Activated naive CD4-positive, alpha-beta T cell treated with anti-CD3 and anti-CD28 coated beads for 36 hours (primary cell): ENCODE measurements at places on chromosomes 7 and 10. TPM values are rescaled to one million over a fixed set of nuclear protein-coding genes. Genes with fewer than 3 reads are reported as not detected.

Gene MMD2
- total RNA-seq = not detected

Gene TYW1B
- total RNA-seq = 3.3 TPM

Gene UCN3
- not detected for total RNA-seq

Gene ZNF12
- total RNA-seq = 12.8 TPM

Gene ZNF117
- 1.8 TPM for total RNA-seq

Gene LRRN3
- 5.8 TPM for total RNA-seq

Gene RINT1
- 22.1 TPM for total RNA-seq

Gene TMEM270
- total RNA-seq = not detected

Gene STK31
- total RNA-seq = not detected

Gene RPEL1
- 0.17 TPM for total RNA-seq

Gene FGF8
- not detected for total RNA-seq

GRCh38 chr7:42833411-42833810, 78.5 kb downstream of the C7orf25 start:
- no peak for DNase-seq

GRCh38 chr10:21257919-21258318, 267.6 kb downstream of the SKIDA1 start:
- no peak for DNase-seq

DNA sequence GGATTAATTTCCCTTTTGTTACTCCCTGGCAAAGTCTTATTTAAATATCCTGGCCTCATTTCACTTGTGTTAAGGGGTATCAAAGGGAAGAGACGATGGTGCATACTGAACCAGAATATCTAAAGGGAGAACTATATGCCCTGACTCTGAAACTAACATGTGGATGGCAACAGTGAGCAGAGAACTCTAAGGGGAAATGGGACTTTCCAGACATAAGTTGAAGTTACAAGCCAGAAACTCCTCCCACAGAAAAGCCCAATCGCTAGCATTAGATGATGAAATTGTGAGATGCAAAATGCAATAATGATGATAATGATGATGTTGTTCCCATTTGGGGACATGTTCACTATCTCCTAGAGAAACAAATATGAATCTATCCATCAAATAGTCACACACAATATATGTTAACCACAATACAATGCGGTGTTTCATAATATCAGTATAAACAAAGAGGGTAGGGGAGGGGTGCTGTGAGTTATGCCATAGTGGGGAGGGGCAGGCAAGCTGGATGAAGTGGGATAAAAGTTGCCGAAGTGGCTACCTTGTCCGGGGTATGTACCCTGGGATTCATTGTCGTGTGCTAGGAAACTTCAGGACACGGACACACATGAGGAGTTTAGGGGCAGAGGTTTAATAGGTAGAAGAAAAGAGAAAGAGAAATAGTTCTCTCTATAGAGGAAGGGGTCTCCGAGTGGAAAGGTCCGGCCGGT, 37.1 kb downstream of the TMEM229A start:
- DNase-seq = no peak

DNA sequence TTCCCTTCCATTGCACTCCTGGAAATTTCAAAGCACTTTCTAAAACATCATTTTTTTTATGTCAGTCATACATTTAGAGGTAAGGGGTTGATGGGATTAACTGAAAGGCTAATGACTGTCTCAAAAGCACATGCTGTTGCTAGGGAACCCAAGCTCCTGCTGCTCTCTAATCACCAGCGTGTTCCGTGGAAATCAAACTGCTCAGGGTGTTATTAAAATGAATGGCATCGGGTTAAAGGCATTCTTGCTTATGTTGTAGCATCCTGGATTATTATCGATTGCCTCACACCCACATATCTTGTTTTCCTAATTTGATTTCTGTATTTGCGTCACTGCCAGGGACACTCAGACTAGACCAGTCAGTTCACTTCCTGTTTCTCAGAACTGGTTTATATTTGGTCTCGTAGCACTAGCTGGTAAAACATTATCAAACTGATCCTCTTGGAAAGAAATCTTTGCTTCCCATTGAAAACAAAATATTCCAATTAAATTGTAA, 216.5 kb upstream of the MKLN1 start:
- DNase-seq = peak; percentile 38

GRCh38 chr7:117032810-117033209, 79.5 kb downstream of the ST7 start:
- no peak for DNase-seq

GRCh38 chr10:109968953-109969759, 38.6 kb upstream of the ADD3 start:
- no peak for DNase-seq

GRCh38 chr7:38909870-38910269, 879 bp upstream of the VPS41 start:
- DNase-seq = no peak

DNA sequence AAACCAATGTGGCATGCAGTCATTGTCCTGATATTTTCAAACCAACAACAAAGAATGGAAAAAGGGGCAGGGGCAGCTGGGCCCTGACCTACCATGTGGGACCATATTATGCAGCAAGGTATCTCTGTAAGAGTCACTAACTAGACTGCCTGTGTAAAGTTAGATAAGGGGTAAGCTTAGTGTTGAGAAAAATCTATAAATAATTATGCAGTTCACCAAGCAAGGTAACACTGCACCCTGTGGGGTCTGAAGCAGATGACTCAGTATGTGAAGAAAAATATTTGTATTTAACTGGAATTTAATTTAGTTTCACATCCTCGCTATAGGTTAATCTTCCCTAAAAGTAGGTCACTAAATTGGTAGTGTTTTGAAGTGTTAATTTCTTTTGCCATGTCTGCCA, 99.3 kb downstream of the PPP1R3A start:
- no peak for DNase-seq

- no peak for DNase-seq
Observed at GRCh38 chr7:25615003-25615402, 386.7 kb upstream of the NPVF start.

- no peak for DNase-seq
Observed at GRCh38 chr7:27115221-27116026, 12.9 kb upstream of the HOXA2 start.

- DNase-seq = no peak
Observed at GRCh38 chr10:80261316-80262030, 28.0 kb downstream of the MAT1A start.

DNA sequence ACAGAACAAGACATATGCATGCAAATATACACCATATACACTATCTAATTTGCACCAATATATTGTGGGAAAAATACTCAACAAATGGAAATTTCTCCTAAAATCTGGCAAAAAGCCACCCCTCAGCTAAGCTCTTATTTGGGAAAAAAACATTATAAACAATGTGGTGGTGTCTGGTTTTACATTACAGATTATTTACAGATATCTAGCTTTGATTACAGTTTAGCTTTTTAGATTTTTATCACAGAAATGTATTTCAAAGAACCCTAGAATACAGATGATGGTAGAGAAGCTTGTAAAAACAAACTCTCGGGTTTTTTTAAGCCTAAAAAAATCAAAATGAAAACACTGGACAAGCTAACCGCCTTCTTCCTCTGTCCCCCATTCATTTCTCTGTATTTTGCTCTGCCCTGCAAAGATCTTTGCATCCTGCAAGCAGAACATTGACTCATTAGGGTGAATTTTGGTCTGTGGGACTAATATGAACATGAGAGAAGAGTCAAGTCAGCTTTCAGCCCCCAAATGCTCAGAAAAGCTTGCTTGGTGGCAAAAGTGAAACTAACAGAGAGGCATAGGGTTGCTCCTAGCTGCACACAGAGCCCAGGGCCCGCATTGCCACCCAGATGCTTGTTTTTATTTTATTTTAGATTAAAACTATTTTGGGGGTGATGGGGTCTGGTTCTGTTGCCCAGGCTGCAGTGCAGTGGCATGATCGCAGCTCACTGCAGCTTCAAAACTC, 88.8 kb upstream of the LYZL1 start:
- DNase-seq = no peak

- peak; percentile 86 for DNase-seq
Observed at GRCh38 chr7:76397409-76398183, 11.9 kb downstream of the SSC4D start.

DNA sequence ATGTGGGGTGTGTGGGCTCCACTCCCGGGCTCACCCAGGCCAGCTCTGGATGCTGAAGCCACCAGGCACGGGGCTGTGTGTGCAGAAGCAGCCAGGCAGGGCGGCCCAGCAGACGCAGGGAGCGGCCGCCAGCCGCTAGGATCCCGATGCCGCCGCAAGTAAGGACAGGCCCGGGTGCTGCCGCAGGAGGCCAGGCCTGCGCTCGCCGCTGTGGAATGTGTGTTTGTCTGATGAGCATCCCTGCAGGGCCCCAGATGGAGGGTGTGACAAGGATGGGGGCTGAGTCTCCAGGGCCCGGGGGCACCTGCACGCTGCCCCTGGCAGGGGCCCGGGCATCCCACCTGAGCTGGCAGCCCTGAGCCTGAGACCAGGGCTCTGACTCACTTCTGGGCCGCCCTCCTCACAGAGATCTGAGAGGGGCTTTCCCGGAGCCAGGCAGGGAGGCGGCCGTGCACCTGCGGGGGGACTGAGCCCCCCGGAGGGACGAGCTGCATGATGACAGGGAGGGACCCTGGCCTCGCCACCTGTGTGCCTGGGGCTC, 101.5 kb downstream of the FOXL3 start:
- no peak for DNase-seq

DNA sequence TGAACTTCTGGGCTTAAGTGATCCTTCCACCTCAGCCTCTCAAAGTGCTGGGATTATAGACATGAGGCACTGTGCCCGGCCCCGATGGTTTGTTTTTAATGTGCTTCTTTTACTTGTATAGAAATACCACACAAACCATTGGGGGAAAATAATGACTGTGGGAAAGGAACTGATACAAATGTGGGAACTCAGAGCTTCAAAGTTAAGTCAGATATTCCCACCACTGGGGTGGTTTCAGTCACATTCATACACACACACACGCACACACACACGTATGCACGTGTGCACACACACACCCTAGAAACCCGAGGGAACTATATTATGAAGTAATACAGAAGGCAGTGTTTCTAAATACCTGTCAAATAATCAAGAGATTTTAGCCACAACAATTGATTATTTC, 17.0 kb downstream of the CPA4 start:
- no peak for DNase-seq

GRCh38 chr7:25624833-25625232, 396.5 kb upstream of the NPVF start:
- no peak for DNase-seq

- DNase-seq = no peak
Observed at GRCh38 chr7:7675686-7676085, 35.1 kb downstream of the UMAD1 start.

DNA sequence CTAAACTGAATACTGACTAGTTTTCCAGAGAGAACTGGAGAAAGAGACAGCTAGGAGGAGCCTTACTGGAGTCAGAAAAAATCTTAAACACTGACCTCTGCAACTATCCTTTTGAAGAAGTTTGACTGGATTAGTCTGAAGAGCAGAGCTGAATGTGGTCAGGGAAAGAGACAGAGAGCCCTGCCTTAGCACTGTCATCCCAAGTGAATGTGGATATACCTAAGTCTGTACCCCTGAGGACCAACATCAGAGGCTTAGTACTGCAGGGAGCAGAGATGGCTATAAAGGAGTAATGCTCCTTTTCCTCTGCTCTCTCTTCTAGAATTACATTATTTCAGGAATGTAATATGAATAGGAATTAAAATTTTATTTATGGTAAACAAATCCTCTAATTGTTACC, 69.8 kb upstream of the TMEM140 start:
- no peak for DNase-seq

DNA sequence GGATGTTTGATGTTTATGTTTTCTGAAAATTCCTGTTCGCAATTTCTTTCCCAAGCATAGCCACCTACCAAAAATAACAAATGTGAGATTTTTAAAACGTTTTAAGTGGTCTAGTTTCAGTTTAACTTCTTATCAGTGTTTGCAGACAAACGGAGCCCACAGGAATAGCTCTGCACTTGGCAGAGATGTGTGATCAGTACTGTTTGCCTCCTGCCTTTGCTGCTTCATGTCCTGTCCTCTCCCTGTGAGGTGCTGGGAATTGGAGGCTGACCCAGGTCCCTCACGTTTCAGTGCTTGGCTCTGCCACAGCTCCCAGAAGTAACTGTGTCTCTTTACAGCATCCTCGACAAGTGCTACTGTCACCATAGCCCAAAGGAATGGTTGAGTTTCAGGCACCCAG, 1.2 kb downstream of the UCN3 start:
- DNase-seq = no peak
